ENCODE measurements at places on chromosomes 16 and 17.
A peak's percentile ranks its signal among the peaks of the same experiment; 100 is the strongest.

DNA sequence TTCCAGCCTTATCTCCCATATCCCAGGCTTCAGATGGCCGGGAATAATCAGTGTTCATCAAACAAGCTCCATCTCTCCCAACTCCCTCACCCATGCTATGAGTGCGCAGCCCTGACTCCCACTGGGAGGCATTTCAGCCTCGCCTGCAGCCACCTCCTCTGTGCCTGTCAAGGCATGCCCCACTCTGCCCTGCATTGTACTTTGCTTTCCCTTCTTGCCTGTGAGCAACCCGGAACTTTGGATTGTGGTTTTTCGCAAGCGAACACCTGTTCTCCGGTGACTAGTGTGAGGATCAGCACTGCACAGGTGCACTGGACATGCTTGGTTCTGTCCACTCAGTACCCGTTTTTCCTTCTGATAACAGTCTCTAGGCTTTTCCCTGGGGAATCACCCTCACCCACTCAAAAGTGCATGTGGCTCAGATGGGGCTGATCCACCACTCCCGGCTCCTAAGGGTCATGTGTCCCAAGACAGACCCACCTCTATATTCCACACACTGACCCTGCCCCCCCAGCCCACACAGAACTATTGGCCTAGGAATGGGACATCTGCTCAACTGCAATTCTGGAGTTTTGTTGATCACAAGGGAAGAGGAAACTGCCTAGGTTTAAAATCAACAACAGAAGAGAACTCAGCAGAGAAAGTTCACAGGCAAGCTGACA, 9.1 kb downstream of the CHST6 start:
- DNase-seq: no peak

DNA sequence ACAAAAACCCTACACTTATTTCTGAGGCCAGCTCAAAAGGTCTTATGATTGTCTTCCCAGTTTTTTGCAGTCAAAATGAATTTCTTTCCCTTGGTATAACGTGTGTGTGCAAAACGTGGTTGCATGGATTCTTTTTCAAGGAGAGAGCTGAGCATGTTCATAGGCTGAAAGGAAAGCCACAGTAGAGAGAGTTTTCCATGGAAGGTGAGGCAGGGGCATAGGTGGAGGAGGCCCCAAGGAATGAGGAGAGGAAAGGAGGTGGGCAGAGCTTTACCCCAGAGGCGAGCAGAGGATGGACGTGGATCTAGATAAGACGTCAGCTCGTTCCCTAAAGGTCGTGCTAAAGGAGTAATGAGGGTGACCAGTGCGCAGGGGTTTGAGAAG, 22.8 kb downstream of the TRPV2 start:
- DNase-seq: no peak

GRCh38 chr16:3536271-3536731, 35.5 kb downstream of the CLUAP1 start:
- no peak for DNase-seq

GRCh38 chr17:33968350-33969044, 286.6 kb upstream of the CCL2 start:
- no peak for DNase-seq

DNA sequence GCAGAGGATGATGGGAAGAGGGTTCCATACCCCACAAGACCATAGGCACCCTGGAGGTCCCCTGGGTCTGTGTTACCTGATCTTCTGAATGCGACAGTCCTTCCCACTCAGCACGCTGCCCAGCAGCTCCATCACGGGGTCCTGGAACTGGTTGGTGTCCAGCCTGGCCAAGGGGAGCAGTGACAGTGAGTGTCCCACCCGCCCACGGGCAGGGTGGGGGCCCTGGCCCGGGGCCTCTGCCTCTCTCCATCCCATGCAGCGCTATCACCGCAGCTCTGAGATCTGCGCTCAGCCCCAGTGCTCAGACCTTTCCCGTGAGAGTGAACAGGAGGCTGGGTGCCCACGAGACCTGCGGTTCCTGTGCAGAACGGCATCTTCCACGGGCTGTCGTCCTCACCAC, 15.6 kb downstream of the NLRC3 start:
- DNase-seq: no peak

DNA sequence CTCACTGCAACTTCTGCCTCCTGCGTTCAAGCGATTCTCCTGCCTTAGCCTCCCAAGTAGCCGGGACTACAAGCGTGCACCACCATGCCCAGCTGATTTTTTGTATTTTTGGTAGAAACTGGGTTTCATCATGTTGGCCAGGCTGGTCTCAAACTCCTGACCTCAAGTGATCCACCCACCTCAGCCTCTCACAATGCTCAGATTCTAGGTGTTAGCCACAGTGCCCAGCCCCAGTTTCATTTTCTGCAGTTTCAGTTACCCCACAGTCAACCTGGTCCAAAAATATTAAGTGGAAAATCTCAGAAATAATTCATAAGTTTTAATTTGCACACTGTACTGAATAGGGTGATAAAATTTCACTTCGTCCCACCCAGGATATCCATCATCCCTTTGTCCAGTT, 28.7 kb downstream of the KNOP1 start:
- no peak for DNase-seq

DNA sequence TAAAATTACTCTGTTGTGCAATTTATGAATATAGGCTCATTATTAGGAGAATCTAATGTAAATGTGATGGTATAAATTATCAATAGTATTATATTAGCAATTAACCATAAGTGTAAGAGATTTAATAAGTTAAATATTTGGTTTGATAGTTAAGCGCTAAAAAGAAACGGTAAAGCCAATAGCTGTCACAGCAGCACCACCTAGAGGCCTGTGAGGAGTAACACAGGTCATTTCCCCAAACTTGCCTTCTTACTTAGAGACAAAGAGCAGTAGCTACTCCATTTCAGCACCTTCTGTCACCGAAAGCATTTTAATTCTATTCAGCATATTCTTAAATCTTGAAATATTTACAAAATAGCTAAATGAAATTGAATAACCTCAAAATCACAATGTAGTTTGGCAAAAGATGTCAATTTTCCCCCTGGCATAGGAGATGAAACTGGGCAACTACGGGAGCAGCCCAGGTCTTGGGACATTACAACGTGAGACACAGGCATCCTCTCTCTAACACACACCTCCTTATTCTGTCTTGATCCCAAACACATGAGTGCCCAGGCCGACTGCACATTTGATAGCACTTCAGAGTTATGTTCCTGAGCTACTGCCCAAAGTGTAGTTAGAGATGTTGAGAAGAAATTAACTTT, 14.3 kb upstream of the DYNLRB2 start:
- DNase-seq: peak; percentile 15

DNA sequence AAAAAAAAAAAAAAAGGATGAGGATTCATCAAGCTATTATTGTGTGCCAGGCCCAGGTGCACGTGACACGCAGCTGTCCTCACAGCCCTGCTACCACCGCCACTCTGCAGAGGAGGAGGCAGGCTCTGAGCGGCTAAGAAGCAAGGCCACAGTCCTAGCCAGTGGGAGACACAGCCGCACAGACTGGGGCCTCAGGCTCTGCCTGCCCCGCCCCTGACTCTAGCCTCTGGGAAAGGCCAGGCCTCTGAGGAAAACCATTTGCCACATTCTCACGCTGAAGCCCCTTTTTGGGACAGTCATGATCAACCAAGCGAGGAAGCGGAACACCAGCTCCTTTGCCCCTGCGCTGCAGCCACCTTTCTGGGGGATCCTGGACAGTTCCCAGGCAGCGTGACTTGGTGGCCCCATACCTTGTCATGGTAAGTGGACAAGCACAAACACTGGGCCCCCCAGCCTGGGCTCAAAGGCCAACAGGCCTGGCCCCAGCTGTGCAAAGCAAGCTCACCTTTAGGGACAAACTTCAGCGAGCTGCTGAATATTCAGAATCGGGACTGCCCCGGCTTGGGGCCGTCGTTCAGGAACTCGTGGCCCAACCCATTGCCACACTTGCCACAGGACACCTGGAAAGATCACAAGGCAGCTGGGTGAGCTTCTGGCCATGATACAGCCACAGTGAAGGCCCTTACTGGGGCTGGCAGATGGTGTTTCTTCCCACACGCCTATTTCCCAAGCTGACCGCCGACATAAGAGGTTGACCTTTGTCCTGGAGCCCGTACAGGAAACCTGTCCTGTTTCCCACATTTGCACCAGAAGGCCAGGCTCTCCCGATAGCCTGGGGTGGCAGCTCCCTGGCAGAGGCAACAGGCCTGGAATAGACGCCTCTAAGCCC, 2.5 kb downstream of the MSRB1 start:
- DNase-seq: no peak

GRCh38 chr17:4499431-4500190, 930 bp downstream of the SPNS2 start:
- no peak for DNase-seq

DNA sequence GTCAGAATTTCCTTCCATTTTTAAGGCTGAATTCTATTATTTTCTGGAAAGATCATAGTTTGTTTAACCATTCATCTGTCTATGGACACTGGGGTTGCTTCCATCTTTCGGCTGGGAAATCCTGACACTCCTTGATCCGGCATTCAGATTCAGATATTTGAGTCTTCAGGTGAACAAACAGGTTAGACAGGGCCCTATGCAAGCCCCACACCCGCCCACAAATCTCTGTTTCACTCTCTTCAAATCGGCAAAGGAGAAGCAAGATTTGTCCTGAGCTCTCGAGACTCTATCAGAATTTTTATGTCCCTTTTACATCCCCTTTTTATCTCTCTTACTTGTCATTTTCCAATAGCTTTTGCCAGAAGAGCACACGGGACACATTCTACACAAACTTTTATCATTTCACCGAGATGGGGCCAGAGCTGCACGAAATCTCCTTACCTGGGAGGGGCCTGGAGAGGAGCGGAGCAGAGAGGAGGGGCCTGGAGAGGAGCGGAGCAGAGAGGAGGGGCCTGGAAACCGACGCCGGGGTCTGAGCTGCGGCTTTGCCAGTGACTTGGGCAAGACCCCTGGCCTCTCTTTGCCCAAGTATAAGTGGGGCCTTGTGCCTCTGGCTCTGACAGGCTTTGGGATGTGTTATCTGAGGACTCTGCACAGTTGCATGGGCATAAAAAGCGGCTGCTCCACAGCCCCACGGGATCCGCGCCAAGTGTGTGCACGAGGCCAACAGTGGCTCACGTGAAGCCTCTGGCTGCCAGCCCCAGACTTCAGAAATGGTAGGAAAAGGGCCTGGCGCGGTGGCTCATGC, 54.3 kb upstream of the RBFOX3 start:
- no peak for DNase-seq

- no peak for DNase-seq
Observed at GRCh38 chr16:67632415-67633172, 12.3 kb upstream of the CARMIL2 start.

DNA sequence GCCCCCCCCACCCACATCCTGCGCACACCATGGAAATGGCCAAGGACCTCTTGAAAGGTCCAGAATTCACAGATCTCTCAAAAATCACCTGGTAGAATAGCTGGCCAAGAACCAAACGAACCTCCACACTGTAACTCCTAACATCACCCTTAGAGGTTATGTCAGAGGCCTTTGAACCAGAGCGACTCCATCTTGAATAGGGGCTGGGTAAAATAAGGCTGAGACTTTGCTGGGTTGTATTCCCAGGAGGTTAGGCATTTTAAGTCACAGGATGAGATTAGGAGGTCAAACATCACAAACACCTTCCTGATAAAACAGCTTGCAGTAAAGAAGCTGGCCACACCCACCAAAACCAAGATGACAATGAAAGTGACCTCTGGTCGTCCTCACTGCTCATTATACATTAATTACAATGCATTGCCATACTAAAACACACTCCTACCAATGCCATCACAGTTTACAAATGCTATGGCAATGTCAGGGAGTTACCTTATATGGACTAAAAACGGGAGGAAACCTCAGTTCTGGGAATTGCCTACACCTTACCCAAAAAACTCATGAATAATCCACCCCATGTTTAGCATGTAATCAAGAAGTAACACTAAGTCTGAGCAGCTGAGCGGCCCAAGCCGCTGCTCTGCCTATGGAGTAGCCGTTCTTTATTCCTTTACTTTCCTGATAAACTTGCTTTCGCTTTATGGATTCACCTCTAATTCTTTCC, 34.8 kb downstream of the SYCE1L start:
- no peak for DNase-seq

DNA sequence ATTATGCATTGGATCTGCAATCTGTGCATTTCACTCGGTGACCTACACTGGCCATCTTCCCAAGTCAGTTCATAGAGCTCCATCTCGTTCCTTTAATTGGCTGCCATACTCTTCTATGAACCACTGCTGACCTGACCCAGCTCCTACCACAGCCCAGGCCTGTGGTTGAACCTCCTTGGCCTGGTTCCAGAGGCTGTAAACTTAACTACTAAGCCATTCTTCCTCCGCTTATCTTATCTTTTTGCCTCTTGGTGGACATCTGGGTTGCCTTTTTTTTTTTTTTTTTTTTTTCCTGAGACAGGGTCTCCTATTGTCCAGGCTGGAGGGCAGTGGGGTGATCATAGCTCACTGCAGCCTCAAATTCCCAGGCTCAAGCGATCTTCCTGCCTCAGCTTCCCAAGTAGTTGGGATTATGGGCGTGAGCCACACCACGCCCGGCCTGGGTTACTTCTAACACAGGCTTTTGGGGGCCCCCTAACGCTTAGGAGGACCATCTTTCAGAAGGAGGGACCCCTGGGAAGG, 18.3 kb downstream of the COQ7 start:
- DNase-seq: no peak

DNA sequence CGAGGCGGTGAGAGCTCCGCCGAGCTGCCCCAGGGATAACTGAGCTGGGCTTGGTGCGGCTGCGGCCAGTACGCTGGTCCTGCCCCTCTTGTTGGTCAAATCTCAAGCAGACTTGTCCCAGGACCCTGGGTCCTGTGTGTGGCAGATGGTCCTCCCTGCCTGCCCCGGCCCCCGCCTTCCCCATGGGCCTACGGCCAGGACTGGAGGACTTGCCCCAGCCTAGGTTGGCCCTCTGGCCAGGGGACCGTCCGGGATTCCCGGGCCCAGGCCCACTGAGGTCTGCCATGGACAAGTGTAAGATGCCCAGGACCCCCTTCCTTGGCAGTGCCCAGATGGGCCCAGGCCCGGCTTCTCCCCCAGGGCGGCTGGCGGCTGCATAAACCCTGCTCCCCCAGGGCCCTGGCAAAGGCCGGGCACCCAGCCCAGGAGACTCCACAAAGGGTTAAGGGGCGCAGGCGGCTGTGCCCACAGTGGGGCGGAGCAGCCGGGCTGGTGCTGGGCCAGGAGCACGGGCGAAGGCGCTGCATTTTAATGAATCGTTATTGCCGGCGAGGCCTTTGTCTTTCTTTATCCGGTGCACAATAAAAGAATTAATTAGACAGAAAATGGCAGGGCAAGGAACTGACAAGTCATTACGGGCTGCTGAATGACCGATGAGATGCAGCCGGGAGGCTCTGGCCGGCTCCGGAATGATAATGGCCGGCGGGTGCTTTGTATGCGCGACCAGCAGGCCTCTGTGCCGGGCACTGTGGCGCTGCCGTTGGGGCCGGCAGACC, 9.1 kb downstream of the SOX8 start:
- no peak for DNase-seq

GRCh38 chr17:83196366-83196765, 117.0 kb downstream of the METRNL start:
- no peak for DNase-seq

Data from stimulated activated CD8-positive, alpha-beta memory T cell treated with anti-CD3 and anti-CD28 coated beads, Interleukin-15, amount 100 ng/mL, for 1 hour (primary cell).